Activated naive CD8-positive, alpha-beta T cell treated with anti-CD3 and anti-CD28 coated beads for 36 hours (primary cell): ENCODE measurements at places on chromosomes 2 and 18.
A peak's percentile ranks its signal among the peaks of the same experiment; 100 is the strongest.

GRCh38 chr2:151872463-151872862 is 44.2 kb upstream of the ARL5A start:
- DNase-seq: no peak

GRCh38 chr2:15325296-15325695 is 235.8 kb downstream of the NBAS start:
- DNase-seq: no peak

GRCh38 chr2:159090514-159091201 is 122.2 kb downstream of the TANC1 start:
- no peak for DNase-seq

DNA sequence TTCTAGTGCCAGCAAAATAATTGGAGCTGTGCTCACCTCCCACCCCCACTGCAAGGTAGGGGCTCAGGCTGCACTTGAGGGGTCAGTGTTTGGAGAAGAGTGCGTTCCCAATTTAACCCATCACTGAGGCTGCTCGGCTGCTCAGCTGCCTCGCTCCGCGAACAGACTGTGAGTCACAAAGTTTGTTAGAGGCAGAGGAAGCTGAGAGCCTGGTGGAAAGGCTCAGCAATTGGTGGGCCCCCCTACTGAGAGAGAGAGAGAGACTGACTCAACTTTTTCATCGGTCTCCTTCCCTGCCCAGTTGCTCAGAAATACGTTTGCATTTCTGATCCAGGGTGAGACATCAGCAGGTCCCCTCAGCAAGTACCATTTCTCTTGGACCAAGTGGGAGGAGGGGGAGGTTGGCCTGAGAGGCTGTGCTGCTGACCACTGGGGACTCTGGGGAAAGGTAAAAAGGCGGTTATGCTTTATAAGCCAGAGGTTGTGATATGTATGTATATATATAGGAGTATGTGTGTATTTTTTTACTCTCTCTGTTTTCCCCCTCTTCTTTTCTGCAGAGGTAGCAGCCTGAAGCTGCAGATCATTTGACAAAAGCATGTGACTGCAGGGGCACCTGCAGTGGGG is 1.5 kb downstream of the EFR3B start:
- DNase-seq: peak; percentile 63

GRCh38 chr18:51721388-51721787 is 523.9 kb upstream of the MEX3C start:
- no peak for DNase-seq

DNA sequence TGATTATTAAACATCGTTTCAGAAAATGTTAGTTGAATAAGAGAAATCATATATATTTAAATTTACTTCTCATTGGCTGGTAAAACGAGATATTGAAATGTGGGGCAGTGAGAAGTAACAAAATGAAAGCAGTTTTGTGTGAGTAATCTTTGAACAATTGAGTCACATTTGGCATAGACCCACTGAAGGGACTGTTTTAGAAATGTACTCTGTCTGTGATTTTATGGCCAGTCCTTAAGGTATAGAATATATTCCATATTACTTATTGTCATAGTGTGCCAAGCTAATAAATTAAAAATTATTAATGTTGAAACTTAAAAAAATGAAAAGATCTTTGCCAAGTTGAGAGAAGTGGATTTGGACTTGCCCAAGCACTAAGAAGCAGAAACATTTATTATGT is 222.4 kb upstream of the COL3A1 start:
- no peak for DNase-seq

- no peak for DNase-seq
These were observed 118.8 kb upstream of the SP3 start for GRCh38 chr2:174083843-174084458.
